BJ (cell line): ENCODE measurements at places on chromosomes 1 and 21.

GRCh38 chr1:179550746-179551682 is 24.7 kb downstream of the NPHS2 start:
- peak; percentile 39 for DNase-seq

DNA sequence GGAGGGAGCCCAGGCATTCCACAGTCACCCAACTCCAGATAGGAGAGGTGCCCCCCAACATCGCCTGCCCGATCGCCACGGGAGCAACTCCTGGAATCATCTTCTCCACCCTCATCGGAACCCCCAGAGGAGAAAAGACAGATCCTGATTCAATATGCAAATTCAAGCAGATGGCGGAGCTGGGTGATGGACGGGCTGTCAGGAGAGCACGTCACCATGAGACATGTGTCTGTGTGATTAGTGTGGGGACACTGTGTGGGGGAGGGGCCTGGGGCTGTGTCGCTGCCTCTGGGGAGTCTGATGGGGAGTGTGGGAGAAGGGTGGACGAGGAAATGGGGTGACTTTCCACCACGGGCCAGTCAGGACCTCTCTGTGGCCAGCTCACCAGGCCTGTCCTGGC is 90.2 kb upstream of the CSF3R start:
- no peak for DNase-seq

DNA sequence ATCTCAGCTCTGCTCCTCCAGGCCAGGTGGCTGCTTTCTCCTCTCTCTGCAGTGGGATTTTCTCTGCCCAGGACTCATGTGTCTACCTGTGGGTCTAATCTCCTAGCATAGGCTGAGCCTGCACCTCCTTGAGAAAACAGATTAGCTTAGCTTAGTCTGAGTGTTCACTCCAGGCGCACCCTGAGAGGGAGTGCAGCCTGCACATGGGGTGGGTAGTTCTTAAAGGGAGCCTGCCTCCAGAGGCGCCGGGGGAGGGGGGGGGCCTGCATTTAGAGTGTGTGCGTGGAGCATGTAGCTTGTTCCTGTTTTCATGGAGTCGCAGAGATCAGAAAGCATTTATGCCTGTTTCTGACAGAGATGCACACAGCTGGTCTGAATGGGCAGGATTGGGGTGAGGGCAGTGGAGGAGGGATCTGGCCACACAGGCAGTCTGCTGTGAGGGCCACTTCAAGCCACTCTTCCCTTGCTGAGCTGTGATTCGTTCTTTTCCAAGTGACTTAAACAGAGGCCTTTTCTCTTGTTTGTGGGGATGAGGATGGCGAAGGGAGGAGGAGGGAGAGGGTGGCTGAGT is 45.2 kb downstream of the GALNT2 start:
- no peak for DNase-seq

- no peak for DNase-seq
These were observed 87.0 kb downstream of the NCAM2 start for GRCh38 chr21:21085206-21085605.

DNA sequence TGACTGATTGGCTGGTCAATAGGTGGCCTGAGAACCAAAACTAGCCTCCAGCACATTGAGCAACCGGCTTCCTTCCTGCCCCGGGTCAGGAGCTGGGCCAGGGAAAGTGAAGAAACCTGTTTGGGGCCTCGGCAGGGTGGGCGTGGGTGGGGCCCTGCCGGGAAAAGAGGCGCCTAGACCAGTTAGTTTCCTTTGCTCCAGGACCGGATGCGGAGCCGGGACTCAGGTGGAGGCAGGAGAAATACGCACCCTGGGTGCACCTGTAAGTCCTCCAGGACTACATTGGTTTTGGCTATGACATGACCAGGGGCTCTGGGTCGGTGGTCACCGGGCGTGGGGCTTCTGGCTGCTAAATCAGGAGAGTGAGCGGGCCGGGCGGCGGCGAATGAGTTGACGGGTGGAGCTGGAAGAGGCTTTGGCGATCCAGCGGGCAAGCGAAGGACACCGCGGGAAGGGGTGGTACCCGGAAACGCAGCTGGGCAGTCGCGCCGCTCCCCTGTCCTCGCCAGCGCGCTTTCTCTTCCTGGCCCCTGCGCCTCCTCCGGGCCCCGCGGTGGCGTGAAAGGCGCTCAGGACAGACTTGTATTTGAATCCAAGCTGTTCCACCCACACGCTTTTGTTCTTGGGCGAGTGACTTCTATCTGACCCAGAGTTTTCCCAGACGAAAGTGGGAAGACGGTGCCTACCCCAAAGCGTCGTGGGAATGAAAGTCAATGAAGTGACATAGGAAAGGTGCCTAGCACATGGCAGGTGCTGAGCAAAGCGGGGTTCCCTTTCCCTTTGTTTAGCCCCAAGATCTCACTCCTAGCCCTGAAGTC is 30.6 kb upstream of the JUN start:
- no peak for DNase-seq

DNA sequence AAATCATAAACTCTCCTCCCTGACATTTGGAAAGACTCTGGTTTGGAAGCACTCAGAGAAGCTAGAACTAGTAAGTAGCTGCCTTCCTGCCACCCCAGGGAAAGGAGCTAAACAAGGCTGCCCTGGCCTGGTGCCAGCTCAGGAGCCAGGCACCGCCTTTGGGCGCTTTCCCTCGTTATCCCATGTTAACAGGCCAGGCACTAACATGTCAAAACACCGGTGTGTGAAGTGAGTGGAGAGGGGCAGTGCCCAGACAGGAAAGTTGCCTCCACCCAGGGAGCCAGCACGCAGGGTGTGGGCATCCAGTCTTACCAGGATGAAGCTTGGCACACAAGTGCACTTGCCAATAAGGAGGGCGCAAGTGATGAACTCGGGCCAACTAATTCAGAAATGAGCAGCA is 346.8 kb downstream of the RRAGC start:
- DNase-seq = no peak

GRCh38 chr1:68103011-68103545 is 52.7 kb upstream of the DIRAS3 start:
- no peak for DNase-seq

DNA sequence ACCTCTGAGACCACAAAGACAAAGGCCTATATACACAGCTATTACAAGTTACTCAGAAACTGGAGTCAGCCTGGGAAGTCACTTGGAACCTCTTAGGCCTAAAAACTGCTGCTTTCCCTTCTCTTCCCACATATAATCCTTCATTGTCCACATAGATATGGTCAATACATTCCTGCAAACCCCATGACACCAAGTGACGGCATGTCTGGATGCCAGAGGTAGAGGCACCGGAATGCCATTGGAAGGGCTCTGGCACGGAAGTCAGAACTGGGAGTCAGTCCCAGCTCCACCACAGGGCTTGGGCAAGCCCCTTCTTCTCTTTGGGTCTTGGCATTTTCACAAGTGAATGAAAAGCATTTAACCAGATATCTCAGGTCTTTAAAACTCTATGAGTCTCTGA is 204.7 kb downstream of the MATN1 start:
- DNase-seq = no peak

- peak; percentile 95 for DNase-seq
These were observed 97.9 kb upstream of the RAB3GAP2 start for GRCh38 chr1:220370041-220370700.

DNA sequence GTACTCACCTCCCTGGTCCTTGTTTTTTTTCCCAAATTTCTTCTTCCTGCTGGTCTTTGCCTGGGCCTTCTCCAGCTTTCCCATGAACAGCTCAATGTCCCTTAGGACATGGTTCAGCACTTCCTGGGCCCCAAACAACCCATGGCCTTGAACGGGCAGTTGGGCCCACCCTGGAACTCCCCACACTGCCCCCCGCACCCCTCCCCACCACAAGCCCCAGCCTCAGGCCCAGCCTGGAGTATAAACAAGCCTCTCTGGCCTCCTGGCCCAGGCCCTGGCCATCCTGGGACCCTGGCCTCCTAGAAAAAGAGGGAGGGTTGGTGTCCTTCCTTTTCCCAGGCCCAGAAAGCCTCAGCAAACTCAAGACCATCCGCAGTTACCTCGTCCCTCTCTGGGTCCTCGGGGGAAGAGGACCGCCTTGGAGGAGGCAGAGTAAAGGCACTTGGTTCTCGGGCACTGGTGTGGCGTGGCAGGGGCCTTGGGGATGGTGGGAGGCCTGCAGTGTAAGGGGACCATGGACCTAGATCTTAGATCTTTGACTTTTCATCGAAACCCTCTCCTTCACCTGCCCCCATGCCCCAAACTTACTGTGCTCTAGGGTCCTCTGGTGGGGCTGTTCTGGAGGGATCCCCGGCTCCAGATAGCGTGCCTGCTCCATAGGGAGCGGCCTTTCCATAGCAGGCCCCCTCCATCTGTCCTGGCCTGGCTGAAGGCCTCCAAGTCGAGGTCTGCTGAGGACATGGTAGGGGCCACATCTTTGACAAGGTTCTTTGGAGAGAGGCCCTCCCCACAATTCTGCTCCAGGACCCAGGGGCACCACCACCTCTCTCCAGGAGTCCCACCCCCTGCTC is 5.6 kb downstream of the EPS8L3 start:
- DNase-seq = no peak

DNA sequence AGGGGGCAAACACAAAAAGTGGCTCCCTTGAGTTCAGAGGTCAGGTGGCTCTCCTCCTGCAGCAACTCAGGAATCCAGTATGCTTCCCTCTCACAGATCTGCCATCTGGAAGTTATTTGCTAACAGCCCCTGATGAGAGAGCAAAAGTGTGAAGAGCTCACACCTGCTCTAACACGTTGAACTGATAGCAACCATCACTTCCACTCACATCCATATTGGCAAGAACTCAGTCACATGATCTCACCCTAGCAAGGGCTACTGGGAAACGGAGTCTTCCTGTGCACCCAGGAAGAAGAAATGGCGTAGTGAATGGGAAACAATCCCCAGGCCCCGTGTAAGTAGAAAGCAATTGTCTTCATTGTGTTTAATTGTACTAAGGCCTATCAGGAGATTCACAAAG is 20.7 kb upstream of the SLC45A1 start:
- no peak for DNase-seq

DNA sequence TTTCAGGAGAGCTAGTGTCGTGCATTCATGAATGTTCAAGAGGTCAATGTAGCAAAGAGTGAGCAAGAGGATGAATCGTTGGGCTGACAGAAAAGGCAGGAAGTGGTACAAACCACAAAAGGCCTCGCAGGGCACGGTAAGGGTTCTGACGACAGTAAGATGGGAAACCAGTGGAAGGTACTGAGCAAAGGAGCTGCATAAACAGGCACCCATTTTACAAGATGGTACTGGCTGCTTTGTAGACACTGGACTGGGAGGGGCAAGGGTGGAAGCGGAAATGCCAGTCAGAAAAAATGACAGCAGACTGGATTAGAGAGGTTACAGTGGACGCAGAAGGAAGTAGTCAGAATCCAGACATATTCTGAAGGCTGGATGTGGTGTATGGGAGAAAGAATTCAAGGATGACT is 123.5 kb downstream of the PTPN14 start:
- DNase-seq = peak; percentile 73

- DNase-seq = no peak
These were observed 44.9 kb downstream of the MAP3K21 start for GRCh38 chr1:233372218-233373120.

- DNase-seq = no peak
These were observed 15.0 kb downstream of the OXCT2 start for GRCh38 chr1:39755965-39756659.

GRCh38 chr1:50522691-50523342 is 99.6 kb upstream of the DMRTA2 start:
- DNase-seq = no peak

- DNase-seq = no peak
These were observed 83.1 kb downstream of the HS2ST1 start for GRCh38 chr1:86997538-86997937.

DNA sequence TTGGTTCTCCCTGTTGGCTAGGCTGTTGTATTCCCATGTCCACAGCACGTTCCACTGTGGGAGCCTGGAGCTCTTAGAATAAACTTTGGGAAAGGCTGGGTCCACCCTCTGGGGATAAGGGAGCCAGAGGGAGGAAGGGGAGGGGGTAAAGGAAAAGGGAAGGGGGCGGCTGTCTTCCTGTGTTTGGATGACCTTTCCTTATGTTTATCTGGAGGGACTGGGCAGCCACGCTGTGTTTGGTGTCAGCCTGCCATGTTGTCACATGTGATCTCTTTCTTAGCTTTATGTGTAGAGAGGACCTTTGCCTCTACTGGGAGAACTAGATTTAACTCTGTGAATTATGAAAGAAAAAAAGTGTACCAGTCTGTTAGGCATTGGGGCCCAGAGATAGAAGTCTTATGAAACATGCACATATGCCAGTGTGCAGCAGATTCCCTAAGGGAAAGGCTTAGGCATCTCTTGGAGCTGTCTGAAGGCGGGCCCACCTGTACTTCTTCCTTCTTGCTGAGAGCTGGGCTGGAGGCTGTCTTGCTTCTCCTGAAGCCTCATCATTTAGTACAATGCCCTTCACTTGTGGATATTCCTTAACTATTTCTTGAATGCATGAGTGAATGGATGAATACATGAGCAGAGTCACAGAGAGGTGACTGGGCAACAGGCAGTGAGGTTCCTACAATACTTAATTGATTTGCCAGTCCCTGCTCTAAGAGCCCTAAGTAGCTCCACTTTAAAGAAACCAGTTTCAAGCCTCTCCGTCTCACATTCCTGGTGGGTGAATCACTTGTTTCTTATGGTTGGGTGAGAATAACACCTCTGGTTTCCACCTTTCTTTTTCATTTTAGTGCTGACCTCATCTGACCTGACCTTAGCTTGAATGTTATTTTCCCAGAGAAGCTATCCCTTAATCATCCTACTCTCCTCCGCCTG is 62.5 kb upstream of the ARHGAP29 start:
- DNase-seq = no peak

DNA sequence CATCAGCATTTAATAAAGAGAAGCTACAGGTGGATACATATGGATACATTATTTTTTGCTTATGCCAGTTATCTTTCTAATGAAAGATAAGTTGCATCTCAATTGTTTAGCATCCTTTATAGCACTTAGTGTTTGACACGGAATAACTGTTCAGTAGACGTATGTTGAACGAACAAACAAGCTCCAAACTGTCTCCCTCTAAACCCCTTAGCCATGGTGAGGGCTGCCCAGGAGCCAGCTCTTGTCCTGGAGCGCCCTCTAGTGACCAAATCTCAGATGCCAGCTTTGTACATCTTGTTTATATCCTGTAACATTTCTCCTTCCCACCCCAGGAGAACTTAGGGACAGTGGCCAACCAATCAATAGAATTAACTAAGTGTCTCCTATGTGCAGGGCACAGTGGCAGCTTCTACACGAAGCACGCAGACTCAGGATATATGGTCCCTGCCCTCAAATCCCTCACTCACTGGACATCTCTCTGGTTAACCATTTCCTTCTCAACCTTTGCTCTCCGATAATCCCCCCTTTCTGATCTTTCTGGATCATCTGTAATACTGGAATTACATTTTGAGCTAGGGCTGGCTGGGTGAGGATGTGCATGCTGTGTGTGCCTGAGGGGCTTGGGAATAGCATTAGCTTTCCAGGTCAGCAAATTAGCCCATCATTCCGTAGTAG is 22.9 kb downstream of the KCNA10 start:
- DNase-seq = peak; percentile 19

- DNase-seq = no peak
These were observed 79.6 kb downstream of the PDE4B start for GRCh38 chr1:65872301-65872700.

GRCh38 chr1:164689672-164690511 is 130.9 kb downstream of the PBX1 start:
- no peak for DNase-seq

- DNase-seq = no peak
These were observed 730 bp downstream of the SLC16A4 start for GRCh38 chr1:110390096-110390495.
